Choroid plexus epithelial cell (primary cell): ENCODE measurements at places on chromosomes 4 and X.

GRCh38 chr4:8340781-8341241, 71.3 kb downstream of the HTRA3 start:
- DNase-seq, result no peak

DNA sequence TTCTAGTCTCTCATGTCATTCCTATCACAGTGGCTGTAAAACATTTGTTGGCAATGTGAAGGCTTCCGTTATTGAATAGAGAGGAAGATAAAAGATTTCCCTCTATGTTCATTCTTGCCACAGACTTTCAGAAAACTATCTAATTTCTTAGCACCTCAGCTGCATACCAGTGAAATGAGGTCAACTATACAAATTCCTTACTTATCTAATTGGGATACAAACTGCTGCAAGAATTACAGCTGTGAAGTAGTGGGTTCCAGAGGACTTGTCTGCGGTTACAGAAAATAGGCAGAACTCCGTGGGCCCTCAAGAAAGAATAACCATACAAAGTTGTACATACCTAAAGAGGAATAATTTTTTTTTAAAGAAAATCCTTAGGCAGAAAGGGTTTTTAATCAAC, 175.8 kb downstream of the PPP1R2C start:
- peak; percentile 14 for DNase-seq

DNA sequence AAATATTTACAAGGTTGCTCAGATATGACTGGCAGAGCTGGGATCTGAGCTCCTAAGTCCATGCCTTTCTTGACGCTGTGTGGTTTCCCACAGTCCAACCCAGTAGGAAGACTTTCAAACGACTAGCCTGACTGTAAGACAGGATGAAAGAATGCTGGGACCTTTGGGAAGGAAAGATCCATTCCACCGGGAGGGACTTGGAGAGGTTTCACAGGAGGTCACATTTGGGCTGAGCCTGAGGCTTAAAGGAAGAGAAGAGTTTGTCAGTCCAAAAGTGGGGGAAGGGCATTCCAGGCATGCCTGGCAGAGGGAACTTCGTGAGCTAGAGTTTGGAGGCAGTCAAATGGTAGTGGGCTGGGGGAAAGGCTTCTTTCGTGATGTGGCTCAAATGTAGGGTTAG, 1.5 kb downstream of the STARD8 start:
- DNase-seq, result no peak

GRCh38 chr4:21656832-21657231, 291.7 kb downstream of the KCNIP4 start:
- DNase-seq, result peak; percentile 95

GRCh38 chrX:255923-256331, 25.3 kb upstream of the PLCXD1 start:
- no peak for DNase-seq

DNA sequence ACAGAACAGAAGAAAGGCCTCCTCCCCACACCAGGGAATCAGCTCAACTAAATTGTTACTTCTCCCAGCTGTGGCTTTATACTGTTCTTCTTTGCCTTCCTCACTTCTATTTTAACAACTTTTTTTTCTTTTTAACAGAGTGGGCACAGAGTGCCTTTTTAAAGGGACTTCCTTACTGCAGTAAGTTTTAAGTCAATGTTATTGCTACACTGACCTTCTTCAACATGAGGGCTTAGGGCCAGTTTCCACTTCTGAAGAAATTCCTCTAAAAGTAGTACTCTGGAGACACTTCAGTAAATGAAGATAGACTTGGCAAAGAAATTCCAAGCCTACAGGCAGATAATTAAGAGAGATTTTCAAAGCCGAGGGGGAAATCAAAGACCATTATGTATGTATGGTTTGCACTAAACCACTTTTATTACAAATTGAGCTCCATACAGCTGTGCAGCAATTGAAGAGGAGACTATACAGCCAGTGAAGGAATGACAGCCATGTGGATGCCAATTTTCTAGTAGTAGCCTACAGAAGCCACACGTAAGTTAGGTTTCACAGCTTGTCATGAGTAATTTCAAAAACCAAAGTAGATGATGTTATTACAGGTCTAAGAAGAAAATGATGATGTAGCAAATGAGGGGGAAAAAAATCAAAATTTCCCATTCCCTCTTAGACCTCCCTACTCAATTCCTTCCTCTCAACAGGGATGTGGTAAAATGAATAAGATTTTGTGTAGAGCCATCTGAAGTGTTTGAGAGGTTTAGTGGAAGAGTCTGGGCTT, 36.9 kb upstream of the RASGEF1B start:
- DNase-seq, result no peak

GRCh38 chr4:18405054-18405453, 383.5 kb upstream of the LCORL start:
- no peak for DNase-seq

DNA sequence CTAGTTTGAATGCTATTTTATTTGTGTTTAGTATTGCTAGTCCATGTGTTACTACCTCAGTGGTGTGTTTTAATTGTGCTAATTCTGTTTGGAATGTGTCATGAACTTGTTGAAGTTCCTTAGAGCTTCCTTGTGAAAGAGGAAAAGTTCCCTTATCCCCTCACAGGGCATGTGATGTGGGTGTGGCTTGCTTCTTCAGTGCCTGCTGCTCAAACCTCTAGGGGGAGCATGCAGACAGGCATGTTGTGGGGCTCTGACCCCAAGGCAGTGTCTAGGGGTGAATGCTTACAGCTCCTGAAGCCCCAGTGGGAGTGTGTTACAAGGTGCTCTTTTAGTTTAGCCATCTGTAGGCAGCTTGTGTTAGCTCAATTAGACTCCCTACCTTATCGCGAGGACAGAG, 86.5 kb downstream of the MAGED4 start:
- DNase-seq, result peak; percentile 10

DNA sequence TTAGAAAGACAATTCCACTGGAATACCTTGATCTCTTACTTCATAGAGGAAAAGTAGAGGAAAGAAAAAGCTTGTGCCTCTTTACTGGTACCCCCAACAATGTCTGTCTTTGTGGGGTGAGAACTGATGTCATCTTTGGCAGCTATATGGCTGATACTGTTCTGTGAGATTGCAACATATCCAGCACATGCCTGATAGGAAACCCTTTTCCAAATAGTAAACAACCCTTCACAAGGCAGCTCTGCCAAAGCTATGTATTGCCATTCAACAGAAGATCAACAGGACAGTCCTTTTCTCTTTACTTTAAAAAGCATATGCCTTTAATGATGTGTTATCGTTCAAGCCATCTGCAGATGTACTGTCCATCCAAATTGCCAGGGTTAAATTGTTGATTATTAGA, 105.9 kb downstream of the IL1RAPL1 start:
- peak; percentile 13 for DNase-seq

DNA sequence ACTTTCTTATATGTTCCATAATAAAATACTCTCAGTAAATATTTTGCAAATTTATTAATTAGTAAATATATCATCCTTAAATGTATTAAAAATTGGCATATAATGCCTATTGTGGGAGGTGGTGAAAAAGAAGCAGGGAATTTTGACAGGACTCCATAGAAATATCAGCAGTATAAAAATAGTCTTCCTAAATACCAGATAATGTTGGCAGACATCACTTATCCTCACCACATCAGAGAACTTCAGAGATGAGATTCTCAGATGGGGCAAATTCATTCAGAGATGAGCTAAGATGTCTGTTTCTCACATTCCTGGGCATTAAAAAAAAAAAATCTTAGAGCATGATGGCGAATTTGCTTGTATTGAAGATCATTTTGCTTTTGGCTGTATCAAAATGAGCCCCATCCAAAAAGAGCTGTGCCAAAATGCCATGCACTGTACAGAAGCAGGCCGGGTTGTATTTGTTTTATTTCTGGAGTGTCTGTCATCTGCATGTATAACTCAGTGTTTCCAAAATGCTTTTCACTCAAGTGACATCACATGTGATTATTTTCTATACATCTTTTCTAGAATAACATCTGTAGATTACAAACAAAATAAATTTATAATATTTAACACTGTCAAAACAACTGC, 41.7 kb downstream of the ATP8A1 start:
- no peak for DNase-seq

GRCh38 chrX:132033166-132033565, 10.1 kb downstream of the STK26 start:
- no peak for DNase-seq

GRCh38 chrX:78314561-78314960, 12.8 kb downstream of the CYSLTR1 start:
- no peak for DNase-seq

DNA sequence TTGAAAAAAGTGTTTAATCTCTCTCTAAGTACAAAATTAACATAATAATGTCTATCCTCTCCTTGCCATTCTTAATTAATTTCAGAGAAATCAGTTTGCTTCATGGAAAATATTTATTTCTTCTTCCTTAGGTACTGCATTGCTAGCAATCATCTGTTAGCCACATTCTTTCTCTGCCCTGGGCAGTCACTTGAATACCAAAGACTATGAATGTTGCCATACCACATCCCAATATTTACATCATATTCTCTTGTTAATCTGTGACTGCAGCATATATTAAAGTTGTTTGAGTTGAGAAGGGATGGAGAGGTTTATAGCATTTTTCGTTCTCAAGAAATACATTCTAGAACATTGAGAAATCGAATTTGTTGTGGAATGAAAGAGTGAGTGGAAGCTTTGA, 672.8 kb downstream of the PCDH7 start:
- peak; percentile 19 for DNase-seq

DNA sequence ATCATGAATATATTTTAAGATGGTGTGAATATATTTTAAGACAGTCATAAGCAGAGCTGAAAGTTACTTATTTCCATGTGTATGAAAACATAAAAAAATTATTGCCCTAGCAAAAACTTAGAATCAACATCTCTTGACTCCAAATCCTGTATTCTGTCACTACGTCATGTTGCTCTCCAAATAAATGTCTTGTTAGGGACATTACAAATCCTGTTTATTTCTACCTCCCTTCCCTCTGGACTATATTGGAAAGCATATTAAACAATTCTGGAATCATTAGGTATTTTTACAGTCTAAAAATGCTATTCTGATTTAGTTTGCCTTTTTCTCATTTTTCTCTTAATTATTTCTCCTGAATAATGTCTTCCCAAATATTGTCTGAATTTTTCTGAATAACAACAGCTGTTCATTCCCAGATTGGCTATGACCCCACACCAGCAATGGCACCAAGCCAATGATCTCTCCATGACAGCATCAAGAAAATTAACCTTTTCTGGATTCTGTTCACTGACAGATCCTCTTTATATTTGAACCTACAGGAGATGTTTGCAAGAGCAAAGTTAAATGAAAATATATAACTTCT, 523.1 kb downstream of the IQCM start:
- DNase-seq, result no peak

- peak; percentile 65 for DNase-seq
Observed at GRCh38 chr4:4572821-4573220, 31.0 kb upstream of the STX18 start.

DNA sequence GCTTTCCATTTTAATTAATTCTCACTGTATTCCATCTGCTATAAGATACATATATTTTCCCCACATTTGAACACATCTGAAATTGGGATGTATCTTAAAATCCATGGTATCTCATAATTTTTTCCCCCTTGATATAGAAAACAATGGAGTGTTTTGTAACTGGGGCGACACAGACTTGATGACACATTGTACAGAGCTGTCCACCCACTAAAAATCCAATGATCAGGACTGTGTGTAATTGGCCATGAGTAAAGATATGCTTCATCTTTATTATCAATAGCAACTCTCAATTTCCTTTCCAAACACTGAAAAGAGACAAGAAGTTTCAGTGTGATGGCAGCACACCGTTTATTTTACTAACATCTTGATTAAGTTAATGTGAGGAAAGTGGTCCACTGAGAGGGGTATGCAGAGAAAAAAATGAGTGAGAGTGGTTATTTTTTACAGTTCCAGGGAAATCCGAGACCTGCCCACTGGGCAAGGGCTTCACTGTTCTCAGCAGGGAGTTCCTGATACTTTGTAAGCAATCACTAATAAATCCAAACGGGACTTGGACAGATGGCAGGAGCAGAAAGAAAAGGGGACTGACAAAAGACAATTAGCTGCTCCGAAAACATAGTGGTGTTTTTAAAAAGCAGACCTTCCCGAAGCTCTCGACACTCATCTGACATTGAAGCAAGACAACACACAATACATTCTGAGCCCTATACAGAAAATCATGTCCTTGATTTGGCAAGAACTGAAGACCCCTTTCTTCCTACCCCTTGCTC, 149.4 kb downstream of the TSPAN5 start:
- DNase-seq, result peak; percentile 47

DNA sequence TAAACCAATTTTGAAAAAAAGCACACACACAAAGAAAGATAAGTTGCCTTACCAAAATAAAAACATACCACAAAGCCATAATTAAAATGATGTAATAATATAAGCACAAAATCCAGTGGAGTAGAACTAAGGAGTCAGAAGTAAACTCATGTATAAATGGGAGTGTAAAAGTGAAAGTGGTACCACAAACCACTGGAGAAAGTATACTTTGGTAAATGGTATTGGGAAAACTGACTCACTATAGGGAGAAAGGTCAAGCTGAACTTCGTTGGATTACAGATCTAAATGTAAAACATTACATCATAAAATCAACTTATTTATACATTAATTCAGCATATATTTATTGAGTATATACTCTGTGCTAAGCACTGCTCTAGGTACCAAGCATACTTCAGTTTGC, 46.3 kb upstream of the HHIP start:
- DNase-seq, result peak; percentile 51

- peak; percentile 27 for DNase-seq
Observed at GRCh38 chr4:36399762-36400353, 118.4 kb downstream of the DTHD1 start.

DNA sequence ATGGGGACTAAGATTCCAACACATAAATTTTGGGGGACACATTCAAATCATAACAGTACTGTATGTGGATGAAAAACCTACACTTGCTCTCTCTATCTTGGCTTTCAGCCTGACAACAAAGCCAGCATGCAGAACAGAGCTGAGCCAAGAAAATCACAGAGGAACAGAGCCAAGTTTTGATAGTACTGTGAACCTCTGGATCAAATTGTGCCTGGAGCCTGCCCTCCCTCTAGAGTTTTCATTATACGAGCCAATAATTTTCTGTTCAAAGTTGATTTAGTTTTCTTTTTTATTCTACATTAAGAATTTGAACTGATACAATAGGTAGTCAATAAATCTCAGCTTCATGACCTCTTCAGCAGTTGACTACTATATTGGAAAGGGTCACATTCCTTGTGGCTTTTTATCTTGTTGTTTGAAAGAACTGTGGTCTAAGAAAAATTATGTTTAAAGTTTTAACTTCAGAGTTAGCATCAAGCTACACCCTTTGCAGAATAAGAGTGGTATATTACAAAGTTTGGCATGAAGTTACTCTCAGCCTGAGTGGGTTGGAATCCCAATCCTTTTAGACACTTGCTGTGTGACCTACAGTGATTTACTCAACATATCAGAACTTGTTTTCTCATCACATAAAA, 31.1 kb downstream of the GRID2 start:
- DNase-seq, result peak; percentile 40

DNA sequence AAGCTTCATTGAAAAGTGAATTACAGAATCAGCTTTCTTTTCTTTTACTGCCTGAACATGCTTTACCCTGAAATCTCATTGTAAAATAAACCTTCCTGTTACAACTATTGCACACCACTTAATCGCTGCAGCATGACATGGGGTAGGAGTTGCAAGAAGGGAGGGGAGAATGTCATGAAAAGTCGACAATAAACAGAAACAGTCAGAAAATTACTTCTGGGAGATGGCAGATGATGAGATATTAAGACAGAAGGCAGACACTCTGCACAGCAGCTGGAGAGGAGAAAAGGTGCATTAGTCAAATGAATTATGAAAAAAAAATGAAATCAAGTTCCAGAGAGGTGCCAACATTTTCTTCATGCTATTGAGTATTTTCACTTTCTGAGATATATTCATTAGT, 287.7 kb downstream of the PCDH7 start:
- no peak for DNase-seq
